Stimulated activated CD4-positive, alpha-beta T cell treated with anti-CD3 and anti-CD28 coated beads, Interleukin-1b, Interleukin-23, amount 100 ng/mL, for 1 hour (primary cell): ENCODE measurements at places on chromosomes 3 and 15.
A peak's percentile ranks its signal among the peaks of the same experiment; 100 is the strongest.

DNA sequence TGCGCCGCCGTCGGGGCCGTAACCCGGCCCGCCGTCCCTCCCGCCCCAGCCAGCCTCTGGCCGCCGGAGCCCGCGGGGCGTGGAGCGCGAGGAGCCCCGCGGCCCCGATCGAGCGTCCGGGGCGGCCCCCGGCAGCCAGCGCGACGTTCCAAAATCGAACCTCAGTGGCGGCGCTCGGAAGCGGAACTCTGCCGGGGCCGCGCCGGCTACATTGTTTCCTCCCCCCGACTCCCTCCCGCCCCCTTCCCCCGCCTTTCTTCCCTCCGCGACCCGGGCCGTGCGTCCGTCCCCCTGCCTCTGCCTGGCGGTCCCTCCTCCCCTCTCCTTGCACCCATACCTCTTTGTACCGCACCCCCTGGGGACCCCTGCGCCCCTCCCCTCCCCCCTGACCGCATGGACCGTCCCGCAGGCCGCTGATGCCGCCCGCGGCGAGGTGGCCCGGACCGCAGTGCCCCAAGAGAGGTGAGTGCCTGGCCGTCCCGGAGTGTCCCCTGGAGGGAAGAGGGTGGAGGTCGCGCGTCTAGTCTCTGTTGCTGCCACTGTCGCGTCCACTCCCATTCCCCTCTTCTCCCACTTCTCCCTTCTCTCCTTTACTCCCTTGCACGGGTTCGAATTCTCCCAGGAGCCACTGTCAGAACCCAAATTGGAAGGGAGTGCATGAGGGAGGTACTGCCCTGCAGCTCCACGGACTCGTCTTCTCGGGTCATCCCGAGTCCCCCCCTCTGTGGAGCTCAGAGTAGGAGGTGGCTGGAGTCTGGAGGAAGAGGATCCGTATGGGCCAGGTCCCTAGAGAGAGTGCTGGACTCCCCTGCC is 585 bp downstream of the CSK start:
- DNase-seq, result no peak

GRCh38 chr3:142850395-142851023 is 38.4 kb downstream of the PCOLCE2 start:
- DNase-seq, result no peak

GRCh38 chr3:151983538-151983937 is 110.1 kb downstream of the SUCNR1 start:
- no peak for DNase-seq

DNA sequence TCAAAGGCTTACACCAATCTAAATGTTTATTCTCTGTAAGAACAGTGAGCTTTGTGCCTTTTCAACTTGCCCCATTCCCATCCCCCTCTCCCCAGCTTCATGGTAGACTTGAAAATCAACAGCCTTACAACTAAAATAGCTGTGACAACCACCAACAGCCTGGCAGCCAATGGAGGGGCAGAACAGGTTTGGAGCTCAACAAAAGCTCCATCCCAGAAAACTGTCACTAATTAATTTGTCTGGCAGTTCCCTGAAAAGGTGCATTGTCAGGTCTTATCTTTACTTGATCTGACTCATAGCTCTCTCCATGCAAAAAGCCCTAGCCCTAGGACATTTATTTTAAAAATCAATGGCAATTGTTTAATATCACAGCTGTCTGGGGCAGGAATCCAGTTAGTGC is 22.6 kb downstream of the MTHFS start:
- DNase-seq, result no peak

DNA sequence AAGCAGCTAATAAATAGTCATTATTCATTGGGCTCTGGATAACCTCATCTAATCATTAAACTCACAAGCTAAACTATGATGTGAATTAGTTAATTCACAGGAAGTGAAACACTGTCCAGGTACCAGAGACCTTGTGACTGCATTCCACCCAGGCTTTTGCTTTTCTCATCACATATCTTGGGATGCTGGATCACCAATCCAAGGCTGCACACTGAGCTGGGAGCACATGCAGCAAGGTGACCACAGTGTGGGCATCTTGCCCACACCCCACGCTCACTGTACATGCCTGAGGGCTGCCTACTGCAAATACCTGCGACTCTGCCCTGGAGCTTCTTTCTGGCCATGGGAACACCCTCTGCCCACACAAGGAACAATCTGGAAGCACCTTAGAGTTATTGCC is 40.6 kb upstream of the TNFAIP8L3 start:
- no peak for DNase-seq

- DNase-seq, result no peak
Measured at GRCh38 chr15:96331144-96331944, 844 bp downstream of the NR2F2 start.

- DNase-seq, result no peak
Measured at GRCh38 chr3:27138562-27138961, 230.6 kb downstream of the NEK10 start.

DNA sequence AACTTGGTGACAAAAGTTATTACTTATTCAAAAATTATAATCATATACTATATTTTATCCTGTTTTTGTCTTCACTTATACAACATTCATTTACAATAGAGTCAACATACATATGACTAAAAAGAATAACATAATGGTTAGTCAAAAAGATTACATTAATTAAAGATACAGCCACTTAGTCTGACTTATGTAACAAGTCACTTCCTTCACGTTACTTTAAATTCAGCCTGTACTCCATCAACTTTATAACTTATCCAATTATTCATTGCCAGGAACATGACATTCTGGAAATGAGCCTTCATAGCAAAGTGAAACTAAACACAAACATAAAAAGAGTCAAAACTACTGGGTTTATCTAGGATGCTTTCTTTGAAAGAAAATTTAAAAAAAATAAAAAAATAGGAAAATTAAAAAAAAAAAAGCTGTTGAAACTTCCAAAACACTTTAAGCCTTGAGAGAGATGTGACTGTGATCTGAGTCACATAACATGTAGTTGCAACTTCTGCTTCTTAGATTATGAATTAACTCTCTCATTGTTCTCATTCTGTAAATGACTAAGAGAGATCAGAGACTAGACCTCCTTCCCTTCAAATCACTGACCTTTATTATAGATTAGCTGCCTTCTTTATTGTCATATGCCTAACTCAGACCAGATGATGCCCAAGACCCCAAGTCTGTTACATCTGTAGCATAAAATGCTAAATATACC is 107.8 kb downstream of the MYRIP start:
- DNase-seq, result no peak

- peak; percentile 11 for DNase-seq
Measured at GRCh38 chr15:74402873-74403587, 30.7 kb downstream of the SEMA7A start.

- no peak for DNase-seq
Measured at GRCh38 chr15:69597061-69597592, 144.5 kb downstream of the RPLP1 start.

DNA sequence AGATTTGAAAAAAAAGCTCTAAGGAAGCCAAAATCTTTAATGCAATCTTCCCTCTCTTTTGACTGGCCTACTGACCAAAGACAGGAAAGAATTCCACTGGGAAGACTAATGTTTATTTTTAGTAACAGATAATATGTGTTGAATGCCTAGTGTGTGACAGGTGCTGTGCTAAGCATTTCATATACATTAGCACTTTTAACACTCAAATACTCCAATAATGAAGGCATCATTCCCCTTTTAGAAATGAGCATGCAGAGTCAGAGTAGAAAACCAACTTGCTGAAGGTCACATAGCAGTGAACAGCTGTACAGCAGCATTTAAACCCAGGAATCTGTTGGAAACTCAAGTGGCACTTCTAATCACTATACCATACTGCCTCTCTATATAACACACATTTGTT is 170.6 kb downstream of the MINAR1 start:
- no peak for DNase-seq

DNA sequence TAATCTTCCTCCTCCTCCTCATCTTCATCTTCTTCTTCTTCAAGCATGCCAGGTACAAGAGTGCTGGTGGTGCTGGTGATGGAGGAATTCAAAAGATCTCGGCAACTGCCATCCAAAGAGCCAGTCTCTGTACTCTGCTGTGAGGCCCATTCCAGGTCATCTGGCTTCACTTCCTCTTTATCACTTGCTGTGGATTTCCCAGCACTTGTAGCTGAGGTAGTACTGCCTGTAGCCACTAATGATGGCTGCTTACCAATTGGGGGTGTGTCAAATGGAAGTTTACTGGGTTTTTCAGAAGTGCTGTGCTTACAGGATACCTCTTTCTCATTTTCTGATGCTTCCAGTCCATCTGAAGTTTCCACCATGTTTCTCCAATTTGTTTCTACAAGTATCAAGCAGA is 28.8 kb upstream of the SHC4 start:
- no peak for DNase-seq

DNA sequence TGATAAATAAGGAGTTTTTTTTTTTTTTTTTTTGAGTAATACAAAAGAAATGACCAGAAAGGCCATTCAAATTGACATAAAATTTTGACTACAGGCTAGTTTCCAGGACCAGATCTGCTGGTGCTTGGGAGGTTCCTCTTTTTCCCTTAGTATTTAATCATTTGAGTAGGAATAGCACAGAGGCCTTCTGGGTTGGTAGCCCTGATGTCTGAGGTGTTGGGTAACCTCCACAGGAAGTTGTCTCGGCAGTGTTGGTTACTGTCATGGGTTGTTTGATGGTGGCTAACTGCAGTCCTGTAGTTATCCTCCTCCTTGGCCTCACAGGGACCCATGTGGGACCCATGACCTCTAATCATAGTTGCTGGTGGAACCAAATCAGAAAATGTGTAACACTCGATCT is 91.1 kb downstream of the USP13 start:
- no peak for DNase-seq

DNA sequence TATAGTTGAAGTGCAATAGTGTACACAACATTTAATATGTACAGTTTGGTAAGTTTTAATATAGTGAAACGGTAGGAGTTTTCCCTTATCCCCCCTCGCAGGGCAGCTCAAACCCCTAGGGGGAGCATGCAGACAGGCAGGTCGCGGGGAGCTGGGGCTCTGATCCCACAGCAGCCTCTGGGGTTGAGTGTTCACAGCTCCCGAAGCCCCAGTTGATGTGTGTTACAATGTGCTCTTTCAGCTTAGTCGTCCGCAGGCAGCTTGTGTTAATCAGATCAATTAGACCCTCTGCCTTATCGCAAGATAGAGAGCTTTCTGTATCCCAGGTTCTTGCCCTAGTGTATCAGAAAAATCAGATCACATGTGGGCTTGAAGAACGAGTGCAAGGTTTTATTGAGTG is 143.1 kb upstream of the CHRNA7 start:
- DNase-seq, result no peak

DNA sequence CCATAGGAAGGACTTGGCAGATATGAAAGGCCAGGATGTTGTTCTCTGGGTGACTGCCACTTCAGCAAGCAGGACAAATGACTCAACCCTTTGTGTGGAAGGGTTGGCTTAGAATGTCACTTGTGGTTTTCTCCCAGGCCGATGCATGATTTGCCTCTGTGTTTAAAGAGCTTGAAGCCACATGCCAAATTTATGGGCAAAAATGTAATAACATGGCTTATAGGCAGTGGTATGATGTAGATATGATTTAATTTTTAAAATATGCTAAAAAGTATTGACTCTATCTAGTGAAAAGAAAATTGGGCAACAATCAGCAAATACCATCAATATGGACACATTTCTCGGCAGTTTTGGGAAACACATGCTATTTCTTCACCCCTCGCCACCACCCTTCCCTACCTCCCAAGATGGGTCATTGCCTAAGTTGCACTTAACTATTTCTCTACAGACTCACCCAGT is 114.6 kb downstream of the CYP19A1 start:
- no peak for DNase-seq

- DNase-seq, result no peak
Measured at GRCh38 chr15:39598958-39599845, 18.3 kb downstream of the THBS1 start.
